ENCODE measurements at places on chromosomes 5 and 9. TPM values are rescaled to one million over a fixed set of nuclear protein-coding genes. Genes with fewer than 3 reads are reported as not detected.
A peak's percentile ranks its signal among the peaks of the same experiment; 100 is the strongest.

- DNase-seq: no peak
Observed at GRCh38 chr5:98128846-98129245, 644.6 kb upstream of the RGMB start.

The GARIN3 gene
- total RNA-seq: not detected

DNA sequence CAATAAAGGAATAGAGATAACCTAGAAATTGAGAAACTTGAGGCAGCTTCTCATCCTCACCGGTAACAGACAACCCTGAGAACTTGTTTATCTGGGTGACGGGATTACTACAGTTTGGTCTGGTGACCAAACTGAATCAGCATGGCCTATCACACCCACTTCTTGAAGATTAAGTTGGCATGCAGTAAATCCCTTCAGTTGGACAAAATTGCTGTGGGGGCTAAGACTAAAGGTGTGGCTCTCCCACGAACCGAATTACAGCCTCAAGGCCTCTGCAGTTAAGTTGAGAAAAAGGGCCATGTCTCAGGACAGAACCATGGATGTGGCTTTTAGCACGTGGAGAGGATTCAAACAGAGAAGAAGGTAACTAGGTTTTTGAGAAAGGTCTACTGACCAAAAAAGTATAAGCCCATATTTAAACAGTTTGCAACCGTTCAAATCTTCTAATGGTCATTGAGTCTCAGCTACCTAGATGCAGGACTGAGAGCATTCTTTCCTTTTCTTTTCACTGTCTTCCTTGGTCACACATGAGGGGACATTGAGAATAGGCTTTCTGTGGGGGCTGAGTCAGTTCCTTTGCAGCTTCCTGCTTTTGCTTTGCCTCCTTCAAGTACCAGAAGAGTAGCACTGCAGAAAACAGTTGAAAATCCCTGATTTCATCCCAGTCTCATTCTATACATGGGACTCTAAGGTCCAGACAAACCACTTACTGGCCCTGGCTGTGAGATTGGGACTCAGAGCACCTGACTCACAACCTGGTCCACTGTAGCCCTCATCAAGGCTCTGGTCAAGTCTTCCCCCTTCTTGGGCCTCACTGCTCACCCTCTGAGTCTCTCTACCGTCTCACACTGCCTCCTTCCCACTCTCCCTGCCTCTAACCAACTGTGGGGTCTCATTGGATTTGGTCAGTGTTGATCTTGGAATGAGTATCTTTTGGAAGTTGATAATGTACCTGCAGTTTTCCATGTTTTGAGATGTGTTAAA lies 30.9 kb downstream of the PDE6A start:
- no peak for DNase-seq

The SEPTIN8 gene
- 16.5 TPM for total RNA-seq

- peak; percentile 100 for DNase-seq
Observed at GRCh38 chr5:176447978-176448608, at the start of gene FAF2. TSS of gene FAF2 (plus strand) at chr5:176448385. CDS start at chr5:176448408, 23 bp downstream.

DNA sequence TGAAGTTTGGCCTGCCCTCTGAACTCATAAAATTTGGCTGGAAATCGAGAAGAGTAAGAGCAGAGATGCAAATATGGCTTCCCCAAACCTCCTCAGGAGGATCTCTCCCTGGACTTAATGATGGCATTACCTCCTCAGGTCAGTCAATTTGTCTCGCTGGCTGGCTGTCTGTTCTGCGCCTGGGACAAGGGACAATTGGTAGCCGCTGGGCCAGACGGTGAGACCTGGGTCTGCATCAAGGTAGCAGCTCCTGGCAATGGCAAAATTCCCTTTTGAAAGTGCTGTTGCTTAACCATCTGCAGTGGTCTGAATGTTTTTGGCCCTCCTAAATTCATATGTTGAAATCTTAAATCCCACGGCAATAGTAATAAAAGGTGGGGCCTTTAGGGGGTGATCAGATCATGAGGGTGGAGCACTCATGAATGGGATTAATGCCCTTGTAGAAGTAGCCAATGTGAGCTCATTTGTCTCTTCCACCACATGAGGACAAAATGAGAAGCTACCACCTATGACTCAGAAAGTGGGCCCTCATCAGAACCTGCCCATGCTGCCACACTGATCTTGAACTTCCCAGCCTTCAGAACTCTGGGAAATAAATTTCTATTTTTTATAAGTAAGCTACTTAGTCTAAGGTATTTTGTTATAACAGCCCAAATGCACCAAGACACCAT lies 439.3 kb upstream of the KLF4 start:
- DNase-seq: no peak

- no peak for DNase-seq
Observed at GRCh38 chr5:14681236-14681752, 16.8 kb downstream of the OTULIN start.

All from liver (tissue), 10 donors.